ENCODE measurements at places on chromosomes 7 and 10.

- DNase-seq, result no peak
Observed at GRCh38 chr10:26368463-26368862, 69.7 kb upstream of the APBB1IP start.

DNA sequence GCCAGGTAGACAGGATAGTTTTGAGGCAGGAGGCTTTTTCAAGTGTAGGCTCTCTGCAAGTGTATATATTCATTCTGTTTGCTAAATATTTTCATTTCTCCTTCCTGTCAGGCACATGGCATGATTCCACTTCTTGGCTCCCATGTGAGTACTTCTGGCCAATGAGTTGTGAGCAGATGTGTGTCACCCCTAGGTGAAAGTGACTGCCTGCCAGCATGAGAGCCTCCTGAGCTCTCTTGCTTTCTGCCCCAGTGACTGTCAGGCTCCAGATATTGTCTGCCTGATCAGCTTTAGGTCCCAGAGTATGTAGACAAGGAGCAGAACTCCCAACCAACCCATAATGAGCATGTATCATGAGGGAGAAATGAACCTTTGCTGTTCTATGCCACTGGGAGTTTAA lies 257.6 kb upstream of the NPY start:
- no peak for DNase-seq

DNA sequence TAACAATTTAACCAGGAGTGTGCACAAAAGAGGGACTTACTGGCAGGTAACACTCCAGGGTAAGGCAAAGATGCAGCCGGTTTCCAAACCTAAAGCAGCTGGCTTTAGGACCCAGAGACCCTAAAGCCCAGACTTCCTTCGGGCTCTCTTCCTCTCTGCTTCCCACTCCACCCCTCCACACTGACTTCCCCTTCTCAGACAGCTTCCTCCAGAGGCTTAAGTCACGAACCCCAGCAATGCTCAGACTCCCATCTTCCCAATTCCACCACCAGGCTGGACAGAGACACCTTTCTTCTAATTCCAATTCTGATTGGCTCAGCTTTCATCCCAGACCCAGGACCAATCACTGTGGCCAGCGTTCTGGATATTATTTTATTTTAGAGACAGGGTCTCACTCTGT lies 24.8 kb downstream of the STYXL1 start:
- no peak for DNase-seq

DNA sequence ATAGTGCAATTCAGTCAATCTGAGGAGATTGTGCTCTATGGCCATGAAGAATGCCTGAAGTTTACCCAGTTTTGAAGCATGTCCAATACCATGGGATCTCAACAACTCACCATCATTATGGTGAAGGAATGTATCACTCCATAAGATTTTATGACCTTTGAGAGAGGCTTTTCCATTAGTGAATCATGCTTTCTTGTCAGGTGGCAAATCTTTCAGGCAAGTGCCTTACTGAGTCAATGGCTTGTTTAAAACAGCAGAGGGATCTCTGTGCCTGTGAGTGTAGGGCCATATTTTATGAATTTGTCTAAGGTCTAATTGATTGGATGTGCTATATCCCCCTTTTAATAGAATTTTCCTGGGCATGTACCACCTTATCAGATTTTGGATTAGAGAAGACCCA lies 131.5 kb downstream of the CCDC7 start:
- no peak for DNase-seq

DNA sequence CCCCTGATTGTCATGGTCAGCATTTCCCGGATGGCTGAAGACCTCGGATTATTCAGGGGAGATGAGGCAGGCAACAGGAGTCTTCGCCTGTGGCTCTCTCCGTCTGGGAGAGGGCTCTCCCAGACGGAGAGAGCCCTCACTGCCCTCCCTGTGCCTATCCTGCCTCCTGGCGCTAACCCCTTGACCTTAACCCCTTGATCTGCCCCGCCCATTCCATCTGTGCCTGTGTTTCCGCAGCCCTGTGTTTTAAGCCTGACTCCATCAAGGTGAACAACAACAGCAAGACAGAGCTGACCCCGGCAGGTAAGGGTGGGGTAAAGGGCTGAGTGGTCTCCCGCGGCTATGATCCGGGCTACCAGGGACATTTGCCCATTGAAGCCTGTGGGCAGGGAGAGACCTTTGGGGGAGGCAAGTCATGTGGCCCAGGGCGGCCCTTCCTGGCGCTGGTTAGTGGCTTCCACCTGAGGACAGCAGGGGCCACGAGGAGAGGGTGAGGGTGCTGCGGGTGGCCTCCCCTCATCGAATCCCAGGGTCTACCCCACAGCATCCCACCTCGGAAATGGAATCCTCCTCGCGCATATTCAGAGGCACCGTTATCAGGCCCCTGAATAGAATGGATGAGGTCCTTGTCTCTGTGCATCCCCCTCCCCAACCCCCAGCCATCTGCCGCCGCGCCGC lies 4.2 kb upstream of the MUC12 start:
- no peak for DNase-seq

DNA sequence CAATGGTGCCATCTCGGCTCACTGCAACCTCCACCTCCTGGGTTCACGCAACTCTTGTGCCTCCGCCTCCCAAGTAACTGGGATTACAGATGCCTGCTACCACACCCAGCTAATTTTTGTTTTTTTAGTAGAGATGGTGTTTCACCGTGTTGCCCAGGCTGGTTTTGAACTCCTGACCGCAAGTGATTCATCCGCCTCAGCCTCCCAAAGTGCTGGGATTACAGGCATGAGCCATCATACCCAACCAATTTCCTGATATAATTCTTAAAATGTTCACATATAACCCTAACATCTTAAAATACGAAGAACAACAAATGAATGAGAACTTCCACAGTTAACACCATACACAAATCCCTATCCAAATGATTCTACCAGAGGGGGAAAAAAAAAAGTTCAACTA lies 31.2 kb downstream of the BAIAP2L1 start:
- DNase-seq, result no peak

DNA sequence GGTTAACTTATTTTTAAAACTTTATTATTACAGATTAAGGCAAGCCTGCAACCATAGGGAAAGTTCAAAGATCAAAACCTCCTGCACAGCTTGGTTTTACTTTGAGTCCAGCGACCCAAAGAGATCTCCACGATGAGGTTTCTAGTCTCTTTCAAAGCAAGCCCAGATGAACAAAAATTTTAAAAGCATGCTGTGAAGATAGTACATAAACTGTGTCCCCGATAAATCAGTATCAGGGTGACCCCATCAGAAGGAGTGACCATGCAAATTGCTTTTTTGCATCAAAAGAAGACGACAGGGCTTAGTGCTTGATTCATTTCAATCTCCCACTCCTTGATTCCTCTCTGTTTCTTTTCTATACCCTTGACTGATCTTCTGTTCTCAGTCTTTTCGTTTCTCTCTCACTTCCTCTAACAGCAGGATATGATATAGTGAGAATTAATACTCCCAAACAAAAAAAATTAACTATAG lies 16.0 kb upstream of the DNTT start:
- DNase-seq, result no peak

DNA sequence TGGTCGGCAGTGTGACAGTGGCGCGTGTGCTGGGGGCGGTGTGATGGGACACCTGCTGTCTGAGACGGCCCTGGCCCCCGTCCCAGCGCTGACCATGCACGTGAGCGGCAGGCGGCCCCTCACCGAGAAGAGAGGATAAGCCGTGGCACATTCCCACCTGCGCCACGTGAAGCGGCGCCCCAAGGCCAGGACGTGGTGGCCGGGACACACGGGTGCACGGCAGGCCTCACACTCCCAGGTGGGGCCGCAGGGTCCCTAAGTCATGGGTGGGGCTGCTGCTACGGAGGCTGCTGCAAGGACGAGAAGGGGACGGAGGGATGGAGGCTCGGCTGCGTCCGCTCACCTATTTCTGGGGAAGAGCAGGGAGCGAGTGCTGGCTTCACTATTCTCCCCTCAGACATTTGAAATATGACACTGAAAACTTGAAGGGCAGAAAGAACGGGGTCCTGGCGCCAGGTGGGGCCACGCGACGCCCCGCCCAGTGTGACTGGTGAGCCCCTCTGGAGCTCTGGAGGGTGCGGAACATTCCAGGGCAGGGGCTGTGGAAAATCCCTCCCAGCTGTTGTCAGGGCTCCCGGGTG lies 7.5 kb downstream of the CYP2W1 start:
- no peak for DNase-seq

GRCh38 chr7:118590107-118590506 lies 365.6 kb downstream of the ANKRD7 start:
- DNase-seq, result no peak

DNA sequence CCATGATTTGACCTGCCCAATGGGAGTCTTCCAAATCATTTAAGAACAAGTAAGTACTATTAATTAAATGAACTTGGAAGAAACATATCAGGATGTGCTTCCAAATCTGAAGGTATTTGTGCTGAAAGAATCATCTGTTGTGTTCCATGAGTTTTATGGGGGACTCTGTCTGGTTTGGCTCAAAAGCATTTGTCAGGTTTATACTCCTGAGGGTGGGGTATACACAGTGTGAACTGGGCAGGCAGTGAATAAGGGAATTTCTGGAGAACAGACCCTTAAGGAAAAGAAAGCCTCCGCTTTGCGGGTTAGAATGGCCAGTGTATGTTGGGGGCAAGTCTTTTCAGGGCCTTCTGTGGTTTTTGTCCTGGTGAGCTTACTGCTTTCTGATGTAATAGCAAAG lies 29.9 kb downstream of the TCF7L2 start:
- DNase-seq, result no peak

DNA sequence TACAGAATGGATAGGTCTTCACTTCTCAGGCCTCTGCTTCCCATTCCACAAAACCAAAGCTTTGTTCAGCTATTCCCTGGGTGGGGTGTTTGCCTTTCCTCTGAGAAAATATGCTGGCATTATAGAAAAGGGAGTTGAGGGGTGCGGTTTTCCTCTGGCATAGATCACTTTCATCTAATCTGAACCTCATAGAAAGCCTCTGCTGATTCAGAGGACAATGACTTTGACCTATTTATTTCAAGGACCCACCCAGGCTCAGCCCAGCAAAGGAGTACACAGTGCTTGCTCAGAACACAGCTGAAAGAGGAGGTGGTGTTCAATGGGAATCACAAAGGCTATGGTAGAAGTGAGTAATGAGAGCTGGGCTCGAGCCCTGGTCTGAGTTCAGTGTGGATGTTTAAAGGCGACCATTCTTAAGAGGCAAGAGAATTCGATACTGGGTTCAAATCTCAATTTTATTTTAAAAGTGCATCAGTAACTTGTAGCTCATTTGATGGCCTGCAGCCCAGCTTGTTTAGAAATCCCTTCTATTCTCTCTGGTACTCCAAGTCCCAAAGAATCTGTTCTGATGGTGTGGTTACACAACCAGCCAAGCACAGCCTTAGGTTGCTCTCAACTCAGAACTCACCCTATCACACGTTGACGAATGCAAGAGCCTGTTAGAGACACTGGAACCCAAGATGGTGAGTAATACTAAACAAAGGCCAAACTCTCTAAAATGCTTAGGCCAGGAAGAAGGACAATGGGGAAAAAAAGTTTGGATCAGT lies 1012.8 kb downstream of the LRMDA start:
- DNase-seq, result no peak

DNA sequence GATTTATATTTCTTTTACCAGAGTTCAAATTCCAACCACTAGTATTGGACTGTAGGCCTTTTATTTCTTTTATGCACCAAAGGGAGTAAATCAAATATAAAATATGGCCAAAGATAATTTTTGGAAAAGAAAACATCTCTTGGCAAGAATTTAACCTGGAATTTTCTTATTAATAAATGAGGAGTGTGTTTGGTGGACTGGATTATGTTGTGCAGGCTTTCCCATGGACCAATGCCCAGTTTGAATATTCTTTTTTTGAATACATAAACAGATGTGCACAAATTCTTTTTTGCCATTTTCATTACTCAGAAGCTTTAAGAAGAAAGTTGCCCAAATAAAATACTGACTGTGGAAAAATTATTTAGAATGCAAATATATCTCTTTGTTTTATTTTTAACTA lies 22.1 kb upstream of the PRKG1 start:
- no peak for DNase-seq

GRCh38 chr7:88835147-88835728 lies 39.7 kb upstream of the TEX47 start:
- no peak for DNase-seq

GRCh38 chr7:68678196-68678595 lies 920.1 kb upstream of the AUTS2 start:
- DNase-seq, result no peak

DNA sequence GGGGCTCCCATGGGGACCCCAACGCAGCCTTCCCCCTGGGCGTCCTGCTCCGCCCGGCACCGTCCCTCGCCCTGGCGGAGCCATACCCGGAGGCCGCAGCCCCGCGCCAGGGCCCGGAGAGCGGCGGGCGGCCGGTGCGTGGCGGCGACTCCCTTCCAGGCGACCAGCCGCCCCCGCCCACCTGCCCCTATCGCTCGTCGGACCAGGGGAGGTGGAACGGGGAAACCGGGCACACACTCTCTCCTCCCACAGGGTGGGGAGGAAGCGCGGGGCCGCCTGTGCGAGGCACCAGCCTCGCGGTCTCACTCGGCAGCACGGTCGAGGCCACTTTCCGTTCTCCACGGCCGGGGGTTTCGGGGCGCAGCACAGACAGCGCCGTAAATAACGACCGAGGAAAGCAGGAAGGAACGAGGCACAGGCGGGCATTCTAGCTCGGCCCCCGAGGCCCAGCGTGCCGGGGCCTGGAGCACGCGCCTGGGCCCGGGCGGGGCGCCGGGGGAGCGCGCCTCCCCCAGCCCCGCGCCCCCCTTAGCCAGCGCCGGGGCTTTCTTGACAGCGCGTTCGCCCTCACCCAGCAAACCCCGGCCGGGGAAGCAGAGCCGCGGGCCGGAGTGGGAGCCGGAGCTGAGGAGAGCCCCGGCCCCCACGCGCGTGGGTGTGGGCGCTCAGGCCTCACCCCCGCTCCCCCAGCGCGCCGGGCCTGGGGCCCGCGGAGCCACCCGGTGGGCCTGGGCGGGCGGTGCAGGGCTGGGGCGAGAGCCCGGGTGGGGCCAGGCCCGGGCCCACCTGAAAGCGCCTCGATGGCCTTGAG lies 936 bp downstream of the IGF2BP3 start:
- no peak for DNase-seq

GRCh38 chr10:8428654-8429053 lies 374.2 kb downstream of the GATA3 start:
- DNase-seq, result no peak

- no peak for DNase-seq
Observed at GRCh38 chr10:112202561-112203241, 19.1 kb upstream of the GPAM start.

- no peak for DNase-seq
Observed at GRCh38 chr7:124480036-124480820, 285.4 kb downstream of the GPR37 start.

DNA sequence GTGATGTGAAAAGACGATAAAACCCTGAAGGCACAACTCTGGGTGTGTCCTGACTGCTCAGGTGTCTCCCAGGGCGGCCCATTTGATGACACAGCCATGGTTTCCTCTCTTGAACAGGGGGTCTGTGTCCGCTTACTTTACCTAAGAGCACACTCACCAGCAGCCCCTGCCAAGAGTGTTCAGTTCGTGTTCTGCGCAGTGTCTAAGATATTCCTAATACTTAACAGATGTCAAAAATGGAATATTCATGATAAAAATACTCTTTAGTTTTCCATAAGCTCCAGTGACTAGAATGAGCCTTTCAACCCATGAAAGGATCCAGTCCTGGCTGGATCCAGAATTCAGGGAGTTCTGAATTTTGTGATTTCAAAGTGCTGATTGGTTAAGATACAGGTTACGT lies 492.4 kb downstream of the TNS3 start:
- DNase-seq, result no peak
